ENCODE measurements at places on chromosomes 4 and X.
A peak's percentile ranks its signal among the peaks of the same experiment; 100 is the strongest.

DNA sequence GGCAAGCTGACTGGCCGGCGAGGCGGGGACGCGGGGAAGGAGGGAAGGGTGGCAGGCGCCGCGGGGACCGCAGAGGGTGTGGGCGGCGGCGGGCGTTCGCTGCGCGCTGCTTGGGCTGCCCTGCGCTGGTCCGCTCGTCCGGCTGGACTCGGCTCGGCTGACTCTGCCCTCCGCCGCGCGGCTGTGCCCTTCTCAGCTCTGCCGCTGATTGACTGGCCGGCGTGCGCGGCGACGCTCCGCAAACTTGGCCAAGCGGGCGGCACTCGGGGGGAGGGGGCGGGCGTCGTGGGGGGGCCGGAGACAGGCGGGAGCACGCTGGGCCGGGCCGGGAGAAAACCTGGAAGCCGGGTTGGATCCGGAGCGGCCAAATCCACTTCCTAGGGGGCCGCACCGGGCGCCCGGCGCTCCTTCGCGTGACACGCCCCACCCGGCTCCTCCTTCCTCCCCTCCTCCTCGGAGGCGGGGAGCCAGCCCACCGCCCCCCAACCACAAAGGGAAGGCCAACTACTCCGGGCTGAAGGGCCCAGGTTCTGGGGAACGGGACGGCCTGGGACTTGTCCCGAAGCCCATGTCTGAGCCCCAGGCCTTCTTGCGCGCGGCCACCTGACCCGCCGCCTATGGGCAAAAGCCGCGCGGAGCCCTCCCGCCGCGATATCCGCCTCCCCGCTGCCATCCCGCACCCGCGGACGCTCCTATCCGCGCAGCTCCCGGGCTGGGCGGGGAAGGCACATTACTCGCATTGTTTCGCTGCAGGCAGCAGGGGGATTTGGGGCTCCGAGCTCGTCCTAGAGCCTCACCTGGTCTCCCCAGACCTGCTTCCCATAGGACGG, at the start of gene GPC4:
TSS of gene GPC4 (minus strand) at position 214 of the 830 bp plus-strand sequence. CDS start 524 bp downstream, outside the sequence.
- DNase-seq, result no peak

DNA sequence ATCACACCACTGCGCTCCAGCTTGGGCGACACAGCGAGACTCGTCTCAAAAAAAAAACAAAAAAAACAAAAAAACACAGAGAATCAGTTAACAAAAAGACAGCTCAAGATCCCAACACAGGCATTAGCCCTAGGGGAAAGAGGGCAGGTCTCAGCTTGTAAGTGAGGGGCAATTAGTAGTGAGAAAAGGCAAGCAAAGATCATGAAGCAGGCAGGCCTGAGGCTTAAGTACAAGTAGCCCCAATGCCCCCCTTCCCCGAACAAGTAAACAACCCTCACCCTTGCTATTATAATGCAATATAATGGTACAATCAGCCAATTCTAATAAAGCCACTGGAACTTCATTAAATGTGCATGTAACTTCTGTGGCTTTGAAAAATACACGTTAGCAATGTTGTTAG, 17.0 kb downstream of the ADGRA3 start:
- DNase-seq, result no peak

- DNase-seq, result no peak
Observed at GRCh38 chr4:52716364-52717151, 34.7 kb downstream of the ERVMER34-1 start.

GRCh38 chrX:47232803-47233332, at the start of gene USP11:
USP11 (plus strand) TSS chrX:47233009; CDS start chrX:47233044, 35 bp downstream.
- peak; percentile 20 for DNase-seq

GRCh38 chrX:115449742-115450141, 111.2 kb upstream of the PLS3 start:
- DNase-seq, result no peak

GRCh38 chr4:39591290-39591689, 47.4 kb downstream of the SMIM14 start:
- peak; percentile 5 for DNase-seq

DNA sequence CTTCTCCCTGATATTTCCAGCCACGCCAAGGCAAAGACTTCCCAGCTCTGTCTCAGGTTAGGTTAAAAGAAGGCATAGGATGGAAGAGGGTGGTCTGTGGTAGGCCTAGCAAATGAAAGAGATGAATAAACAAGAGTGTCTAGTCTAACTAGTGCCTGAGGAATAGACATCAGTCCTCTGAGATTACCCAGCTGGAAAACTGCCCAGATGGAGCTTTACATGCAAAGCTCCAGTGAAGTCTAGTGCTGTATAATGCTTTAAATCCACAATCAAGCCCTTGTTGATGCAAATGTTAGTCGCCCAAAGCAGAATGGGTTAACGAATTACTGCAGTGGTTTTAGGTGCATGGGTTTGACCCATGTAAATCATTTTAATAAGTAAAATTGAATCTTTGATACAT, 24.8 kb upstream of the GUCY1B1 start:
- no peak for DNase-seq

DNA sequence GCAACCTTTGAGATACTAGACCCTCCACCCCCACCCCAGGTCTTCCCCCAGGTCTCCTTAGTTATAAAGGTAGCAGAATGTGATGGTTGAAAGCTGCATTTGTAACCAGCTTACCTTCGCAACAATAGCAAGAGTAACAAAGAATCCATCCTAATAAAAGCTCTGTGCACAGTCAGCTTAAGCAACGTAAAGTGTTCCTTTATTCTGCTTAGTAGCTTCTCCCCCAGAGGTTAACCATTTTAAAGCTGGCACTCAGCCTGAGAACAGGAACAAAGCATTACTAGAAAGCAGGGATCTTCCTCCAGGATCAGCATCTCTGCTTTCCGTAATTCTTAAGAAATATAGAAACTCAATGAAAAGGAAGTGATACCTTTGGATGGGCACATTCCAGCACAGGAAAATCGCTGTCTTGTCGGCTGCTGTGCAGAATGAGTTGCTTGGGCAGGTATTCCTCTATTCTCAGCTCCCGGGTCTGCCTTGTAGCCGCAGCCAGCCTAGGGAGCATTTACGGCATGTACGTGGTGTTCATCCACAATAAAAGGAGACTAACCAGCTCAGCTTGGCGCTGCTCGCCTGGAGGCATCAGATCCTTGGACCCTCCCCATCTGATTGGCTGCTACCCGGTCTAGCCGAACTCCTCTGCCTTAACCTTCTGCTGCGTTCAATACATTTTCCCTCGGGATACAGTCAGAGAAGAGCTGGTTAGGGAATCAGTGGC, 113.0 kb upstream of the TLR3 start:
- DNase-seq, result no peak

GRCh38 chr4:87622303-87622702, 14.0 kb downstream of the DSPP start:
- DNase-seq, result no peak

DNA sequence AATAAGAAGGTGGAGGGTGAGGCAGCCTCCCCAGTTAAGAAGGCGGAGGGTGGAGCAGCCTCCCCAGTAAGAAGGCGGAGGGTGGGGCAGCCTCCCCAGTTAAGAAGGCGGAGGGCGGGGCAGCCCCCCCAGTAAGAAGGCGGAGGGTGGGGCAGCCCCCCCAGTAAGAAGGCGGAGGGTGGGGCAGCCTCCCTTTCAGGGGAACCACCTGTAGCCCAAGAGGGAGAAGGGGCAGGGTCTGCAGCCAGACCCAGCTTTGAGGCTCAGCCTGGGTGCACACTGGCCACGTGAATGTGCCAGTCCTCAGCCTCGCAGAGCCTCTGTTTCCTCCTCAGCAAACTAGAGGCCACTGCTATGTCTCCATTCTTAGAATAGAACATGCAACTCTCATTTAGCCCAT, 52.6 kb downstream of the HMX1 start:
- no peak for DNase-seq

DNA sequence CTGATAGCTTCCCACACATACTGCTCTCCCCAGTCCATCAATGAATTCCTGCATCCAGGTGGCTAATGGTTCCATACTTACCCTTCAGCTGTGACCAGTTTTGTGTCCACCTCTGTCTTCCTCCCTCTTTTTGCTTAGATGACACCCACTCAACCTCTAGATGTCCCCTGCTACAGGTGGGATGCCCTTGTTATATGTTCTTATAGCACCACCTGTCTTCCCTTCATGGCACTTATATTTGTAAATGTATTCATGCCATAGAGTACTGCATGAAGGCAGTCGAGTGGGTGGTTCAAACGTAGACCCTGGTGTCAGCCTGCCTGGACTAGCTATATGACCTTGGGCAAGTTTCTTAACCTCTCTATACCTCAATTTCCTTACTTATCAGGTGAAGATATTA, 6.5 kb upstream of the USP46 start:
- DNase-seq, result peak; percentile 23

- no peak for DNase-seq
Observed at GRCh38 chr4:22500831-22501714, 14.8 kb downstream of the ADGRA3 start.

DNA sequence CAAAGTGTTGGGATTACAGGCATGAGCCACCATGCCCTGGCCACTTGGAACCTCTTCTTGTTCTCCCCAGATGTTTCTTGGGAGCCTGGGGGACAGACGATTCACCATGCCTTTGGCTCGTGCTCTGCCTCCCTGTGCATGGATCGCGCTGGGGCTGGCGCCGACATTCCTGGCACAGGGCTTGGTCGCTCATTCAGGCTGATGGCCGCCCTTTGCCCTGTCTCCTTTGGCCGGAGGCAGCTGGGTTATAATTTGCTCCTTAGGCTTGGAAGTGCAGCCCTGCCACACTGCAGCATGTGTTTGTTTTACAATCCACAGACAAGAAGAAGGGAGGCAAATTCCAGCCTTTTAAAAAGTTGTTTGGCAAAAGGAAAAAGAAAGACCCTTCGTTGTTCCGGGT, 115.3 kb downstream of the AASDH start:
- DNase-seq, result no peak

DNA sequence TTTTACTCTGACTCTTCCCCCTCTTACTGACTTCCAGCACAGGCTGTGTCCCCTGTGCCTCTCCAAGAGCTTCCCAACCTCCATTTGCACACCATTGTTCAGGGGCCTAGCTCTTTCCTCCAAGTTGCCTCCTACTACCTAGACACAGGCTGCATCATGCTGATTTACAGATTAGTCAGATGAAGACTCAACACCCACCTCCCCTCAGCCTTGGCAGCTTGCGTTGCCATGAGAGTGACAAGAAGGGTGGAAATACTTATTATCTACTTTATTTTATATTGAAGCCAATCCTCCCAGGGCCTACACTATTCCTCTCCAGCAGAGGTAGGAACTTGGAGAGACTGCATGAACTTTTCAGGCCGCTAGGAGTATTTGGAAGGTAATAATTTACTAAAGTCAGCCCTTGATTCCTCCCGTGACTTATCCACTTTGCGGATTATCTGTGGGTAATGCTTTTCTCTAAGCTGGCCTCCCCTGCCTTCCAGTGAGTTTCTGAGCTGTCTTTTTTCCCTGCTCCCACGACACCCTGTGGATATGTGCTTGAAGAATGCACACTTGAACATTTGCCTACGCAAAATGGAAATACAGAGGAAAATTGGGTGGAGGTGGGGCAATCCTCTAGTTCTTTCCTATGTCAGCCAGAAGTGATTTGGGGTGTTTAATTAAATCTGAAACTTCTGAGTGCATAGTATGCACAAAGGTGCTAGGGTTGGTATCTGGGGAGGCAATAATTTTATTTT, 74.1 kb upstream of the TMEM164 start:
- DNase-seq, result no peak

GRCh38 chr4:134078230-134078914, 123.2 kb downstream of the PABPC4L start:
- no peak for DNase-seq

DNA sequence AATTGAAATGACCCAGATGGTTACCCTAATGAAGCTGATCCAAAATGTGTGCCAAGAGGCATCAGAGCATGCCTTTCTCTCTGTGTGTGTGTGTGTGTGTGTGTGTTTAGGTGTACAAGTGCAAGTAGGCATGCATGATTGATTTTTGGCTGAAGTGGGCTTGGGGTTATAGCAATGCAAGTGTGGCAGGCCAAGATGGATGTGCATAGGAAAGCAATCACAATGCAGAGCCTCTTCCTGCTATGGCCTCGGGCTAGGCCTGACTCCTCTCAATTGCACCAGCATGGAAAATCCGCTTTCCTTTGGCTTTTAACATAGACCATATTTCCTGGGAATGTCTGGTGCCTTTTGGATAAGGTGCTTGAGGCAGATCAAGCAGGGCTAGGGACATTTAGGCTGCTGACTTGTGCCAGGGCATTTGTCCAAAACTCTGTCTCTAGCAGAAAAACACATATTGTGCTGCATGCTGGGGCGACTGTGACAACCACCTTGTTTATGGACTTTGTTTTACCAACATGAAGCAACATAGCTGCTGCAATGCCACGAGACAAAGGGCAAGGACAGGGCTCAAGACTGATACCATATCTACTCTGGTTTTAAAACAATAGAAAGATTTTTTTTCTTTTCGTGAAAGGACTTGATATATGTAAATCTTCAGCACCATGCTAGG, 395.7 kb downstream of the RAPGEF2 start:
- DNase-seq, result no peak

DNA sequence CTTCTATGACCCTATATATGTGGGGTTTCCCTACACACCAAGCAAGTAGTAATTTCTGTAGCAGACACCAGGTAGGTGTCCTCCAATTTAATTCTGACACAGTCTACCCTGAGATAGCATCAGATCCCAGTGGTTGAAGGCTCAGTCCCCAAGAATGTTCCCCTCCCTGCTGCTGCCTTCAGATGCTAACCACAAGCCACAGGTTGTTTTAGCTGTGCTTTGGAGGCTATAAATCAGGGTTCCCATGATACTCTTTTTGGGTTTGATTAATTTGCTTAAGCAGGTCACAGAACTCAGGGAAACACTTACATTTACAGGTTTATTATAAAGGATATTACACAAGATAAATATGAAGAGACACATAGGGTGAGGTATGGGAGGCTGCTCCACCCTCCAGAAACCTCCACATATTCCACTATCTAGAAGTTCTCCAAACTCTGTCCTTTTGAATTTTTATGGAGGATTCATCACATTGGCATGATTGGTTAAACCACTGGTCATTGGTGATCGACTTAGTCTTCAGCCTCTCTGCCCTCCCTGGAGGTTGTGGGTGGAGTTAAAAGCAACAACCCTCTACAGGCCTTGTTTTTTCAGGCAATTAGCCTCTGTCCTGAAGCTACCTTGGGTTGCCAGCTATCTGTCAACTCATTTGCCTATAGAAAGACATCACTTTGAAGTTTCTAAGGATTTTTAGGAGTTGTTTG, 50.8 kb downstream of the GRIA2 start:
- DNase-seq, result no peak

DNA sequence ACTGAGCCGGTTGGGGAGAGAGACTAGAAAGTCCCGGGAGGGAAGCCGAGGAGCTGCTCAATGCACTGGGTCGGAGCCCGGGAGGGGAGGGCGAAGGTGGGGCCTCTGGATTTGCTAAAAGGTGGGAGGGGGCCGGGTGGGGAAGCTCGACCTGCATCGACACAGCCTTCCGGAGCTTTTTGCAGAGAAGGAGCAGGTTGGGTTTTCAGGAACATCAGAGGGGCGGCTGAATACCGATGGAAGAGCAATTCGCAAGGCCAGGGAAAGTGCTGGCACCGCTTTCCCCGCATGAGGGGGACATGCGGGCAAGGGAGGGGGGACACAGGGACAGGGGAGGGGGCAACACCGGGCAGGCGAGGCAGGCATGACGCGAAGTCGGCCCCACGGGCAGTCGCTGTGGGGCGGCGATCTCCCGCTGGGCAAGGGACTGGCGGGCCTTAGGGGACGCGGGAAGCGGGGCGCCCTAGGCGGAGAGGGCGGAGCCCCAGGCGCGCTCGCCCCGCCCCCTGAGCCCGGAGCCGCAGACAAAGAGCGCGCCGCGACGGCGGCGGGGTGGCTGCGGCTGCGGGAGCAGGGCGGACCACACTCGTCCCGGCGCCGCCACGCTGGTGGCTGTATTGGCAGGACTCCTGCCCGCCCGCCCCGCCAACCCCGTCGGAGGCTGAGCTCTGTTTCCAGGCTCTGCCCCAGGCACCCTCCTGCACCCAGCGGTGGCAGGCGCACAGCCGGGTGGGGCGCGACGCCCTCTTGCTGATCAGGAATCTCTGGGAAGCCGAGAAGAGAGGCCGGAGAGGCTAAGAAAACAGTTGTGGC, 11.6 kb downstream of the PDZD4 start:
- peak; percentile 41 for DNase-seq
